ENCODE measurements at places on chromosomes 5 and 9.

DNA sequence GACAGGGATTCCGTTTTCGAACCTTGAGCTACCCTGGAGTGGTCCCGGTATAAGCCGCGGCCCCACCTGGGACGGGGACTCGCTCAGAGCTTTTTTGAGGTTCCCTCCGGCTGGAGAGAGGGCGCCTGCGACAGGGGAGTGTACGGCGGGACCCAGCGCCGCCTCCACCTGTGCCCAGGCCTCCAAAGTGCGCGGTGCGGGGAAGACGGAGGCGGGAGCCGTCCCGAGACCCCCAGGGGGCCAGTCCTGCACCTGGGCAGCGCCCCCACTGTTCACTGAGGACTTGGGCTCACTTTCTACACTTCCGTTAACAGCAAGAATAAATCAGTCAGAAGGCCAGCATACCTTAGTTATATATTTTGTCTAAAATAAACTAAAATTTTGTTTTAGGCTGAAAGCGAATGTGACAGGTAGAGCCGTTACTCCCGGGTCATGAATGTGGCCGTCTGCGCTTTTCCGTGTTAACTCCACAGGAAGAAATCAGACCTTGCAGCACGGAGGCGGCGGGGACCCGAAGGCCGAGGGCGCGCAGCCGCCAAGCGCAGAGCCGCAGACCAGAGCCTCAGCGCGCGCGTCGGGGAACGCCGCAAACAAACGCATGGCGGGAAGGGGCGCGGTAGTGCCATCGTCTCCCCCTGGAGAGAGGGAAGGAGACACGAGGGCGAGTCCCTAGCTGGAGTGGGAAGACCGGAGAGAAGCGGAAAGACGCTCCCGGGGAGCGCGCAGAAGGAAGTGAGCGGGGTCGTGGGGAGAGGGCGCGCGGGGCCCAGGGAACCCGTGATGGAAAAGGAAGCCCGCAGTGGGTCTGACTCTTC is 14.1 kb downstream of the TRIM7 start:
- DNase-seq = no peak

DNA sequence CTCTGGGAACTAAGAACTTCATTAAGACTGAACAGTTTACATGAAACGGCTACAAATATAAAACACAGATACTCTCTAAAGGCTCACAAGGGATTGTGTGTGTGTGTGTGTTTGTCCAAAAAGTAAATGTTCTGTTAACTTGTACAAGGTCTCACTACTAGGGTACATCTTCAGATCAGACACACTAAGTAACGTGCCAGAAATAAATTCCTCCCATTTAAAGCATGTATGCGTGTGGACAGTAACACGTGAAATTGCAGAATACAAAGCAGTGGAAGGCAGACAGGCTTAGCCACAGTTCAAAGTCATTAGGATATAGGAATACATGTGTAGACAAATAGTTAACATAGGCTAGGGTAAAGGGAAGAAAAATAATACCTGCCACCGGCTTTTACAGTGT is 1.8 kb downstream of the BNC2 start:
- no peak for DNase-seq

- DNase-seq = no peak
Observed at GRCh38 chr5:55236800-55237199, 3.4 kb upstream of the CCNO start.

DNA sequence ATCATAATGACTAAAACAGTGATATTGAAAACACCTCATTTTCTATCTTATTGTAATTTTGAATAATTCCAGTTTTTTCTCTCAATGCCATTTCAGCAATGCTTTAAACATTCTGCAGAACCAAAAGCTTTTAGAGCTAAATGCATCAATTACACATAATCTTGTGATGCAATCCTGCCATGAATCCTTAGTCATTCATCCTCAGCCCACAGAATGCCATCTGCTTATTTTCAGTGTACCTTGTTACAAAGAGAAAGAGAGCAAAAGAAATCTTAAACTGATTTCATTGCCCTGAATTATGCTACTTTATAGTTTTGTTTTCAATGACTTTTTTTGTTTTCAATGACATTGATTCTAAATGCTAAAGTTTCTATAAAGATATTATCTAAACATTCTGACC is 1234.8 kb upstream of the C9orf72 start:
- no peak for DNase-seq

- DNase-seq = no peak
Observed at GRCh38 chr9:117074784-117075520, 339.9 kb downstream of the ASTN2 start.

DNA sequence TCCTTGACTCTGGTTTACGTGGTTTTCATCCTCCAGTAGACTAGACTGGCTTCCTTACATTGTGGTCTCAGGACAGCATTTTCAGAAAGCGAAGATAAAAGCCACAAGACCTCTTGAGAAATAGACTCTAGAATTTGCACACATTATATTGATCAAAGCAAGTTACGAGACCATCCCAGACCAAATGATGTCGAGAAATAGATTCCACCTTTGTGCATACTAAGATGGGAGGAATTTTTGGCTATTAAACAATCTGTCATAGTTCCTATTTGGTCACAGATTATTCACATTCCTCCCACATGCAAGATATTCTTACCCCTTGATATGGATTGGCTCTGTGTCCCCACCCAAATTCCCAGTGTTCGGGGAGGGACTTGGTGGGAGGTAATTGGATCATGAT is 65.6 kb downstream of the TEX10 start:
- no peak for DNase-seq

DNA sequence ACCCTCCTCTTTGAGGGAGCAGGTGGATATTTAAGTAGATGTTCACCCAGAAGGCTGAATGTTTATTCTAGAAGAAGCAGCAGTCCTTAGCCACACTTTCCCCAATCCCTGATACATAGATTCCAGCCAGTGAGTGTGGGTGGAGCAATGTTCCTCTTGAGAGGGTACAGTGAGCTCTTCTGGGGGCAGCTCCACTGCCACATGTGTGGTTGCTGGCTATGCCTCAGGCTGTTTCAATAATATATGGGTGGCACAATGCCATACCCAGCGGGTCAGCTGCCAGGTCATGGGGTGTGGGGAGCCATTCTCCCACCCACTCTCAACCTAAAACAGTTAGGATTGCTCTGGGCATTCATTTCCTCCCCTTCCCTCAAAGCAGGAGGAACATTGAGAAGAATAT is 61.6 kb upstream of the DAB2 start:
- DNase-seq = no peak

Data from CD4-positive, alpha-beta T cell treated with Interleukin-4 for 4 hours (primary cell).